ENCODE measurements at places on chromosomes 6 and 20.

DNA sequence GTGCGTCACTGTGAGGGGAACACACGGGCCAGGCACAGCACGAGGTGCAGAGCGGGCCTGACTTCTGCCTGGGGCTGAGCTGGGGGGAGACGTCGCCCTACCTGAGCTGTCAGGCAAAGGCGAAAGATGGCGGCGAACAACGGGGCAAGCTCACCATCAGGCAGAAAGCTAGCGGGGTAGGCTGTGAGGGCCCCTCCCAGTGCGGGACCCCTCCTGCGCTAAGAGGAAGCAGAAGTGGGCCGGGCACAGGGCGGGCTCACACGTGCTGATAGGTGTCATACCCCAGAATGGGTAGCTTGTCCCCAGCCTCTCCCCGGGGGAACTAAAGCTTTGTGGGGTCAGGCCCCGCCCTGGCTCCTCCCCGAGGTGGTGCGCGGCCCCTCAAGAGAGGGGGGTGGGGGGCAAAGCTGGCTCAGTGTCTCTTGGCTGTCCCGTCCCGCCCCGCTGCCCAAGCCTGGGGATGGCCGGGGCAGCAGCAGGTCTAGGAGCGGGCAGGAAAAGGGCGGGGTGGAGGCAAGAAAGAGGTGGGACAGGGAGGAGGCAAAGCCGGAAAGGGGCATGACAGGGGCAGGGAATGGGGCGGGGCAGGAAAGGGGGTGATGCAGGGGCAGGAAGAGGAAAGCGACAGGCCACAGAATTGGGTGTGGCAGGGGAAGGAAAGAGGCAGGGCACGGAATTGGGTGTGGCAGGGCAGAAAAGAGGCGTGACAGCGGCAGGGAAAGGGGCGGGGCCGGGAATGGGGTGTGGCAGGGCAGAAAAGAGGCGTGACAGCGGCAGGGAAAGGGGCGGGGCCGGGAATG, 14.7 kb downstream of the UCKL1 start:
- no peak for DNase-seq

- no peak for DNase-seq
These were observed 43.7 kb upstream of the GABRR1 start for GRCh38 chr6:89260832-89261231.

- DNase-seq, result peak; percentile 61
These were observed 270.3 kb upstream of the ECI2 start for GRCh38 chr6:4405621-4406212.

DNA sequence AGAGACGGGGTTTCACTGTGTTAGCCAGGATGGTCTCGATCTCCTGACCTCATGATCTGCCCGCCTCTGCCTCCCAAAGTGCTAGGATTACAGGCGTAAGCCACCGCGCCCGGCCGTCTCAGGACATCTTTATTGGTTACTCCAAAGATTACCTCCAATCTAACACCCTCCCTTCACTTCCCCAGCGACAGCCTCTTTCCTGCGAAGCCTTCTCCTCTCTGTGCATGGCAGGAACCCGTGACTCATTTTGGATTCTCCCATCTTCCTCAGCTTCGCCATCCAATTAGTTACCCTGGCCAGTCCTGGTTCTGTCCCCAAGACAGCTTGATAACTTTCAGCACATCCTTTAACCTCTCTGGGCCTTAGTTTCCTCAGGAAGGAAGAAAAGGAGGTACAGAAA, 51.3 kb upstream of the TOX2 start:
- no peak for DNase-seq

GRCh38 chr20:61185181-61185580, 66.9 kb upstream of the CDH4 start:
- DNase-seq, result no peak

- DNase-seq, result no peak
These were observed 69.8 kb upstream of the RALGAPA2 start for GRCh38 chr20:20782231-20782630.

DNA sequence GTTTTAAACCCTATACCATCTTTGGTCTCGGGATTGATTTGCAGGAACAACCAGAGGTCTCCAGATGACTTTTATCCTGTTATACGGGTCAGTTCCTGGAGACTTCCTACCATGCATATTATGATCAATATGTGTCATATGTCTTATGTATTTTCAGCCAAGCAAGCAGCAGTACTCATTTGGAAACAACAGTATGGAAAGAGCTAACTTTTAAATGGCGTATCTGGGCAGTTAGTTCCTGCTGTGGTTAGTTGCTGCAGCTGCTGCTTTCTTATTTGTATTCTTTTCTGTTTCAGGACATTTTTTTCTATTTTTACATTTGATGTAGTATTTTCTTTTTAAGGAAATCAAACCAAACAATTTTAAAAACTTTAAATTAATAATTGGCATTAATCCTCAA, 207.5 kb downstream of the MANEA start:
- DNase-seq, result no peak

GRCh38 chr6:29567991-29568390, 8.5 kb upstream of the UBD start:
- DNase-seq, result no peak

GRCh38 chr6:15023448-15023847, 222.4 kb upstream of the JARID2 start:
- no peak for DNase-seq

- no peak for DNase-seq
These were observed 845 bp downstream of the HLA-DPA1 start for GRCh38 chr6:33072508-33073100.

- DNase-seq, result no peak
These were observed 39.7 kb upstream of the HTR1B start for GRCh38 chr6:77502981-77503380.

GRCh38 chr6:5506149-5506548, 244.8 kb downstream of the FARS2 start:
- no peak for DNase-seq

GRCh38 chr6:35415065-35415891, 36.9 kb upstream of the FANCE start:
- no peak for DNase-seq

DNA sequence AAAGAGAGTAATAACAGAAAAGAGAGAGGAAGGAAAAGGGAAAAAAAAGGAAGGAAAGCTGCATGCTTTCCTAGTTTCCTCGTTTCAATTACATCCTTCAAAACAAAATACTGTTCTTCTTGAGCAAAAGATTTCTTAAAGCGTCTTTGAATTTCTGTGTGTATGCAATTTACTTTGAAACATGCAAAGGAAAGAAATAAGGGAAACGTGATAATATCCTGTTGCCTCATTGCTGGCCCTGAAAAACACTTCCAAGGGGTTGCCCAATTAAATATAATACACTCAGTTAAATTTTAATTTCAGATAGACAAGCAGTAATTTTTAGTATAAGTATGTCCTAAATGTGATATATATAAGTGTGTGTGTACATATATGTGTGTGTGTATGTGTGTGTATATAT, 51.2 kb upstream of the TPD52L1 start:
- DNase-seq, result no peak

GRCh38 chr6:157755032-157755745, 67.9 kb upstream of the SNX9 start:
- DNase-seq, result no peak

- DNase-seq, result no peak
These were observed 507.3 kb downstream of the EYS start for GRCh38 chr6:65199683-65200082.

- DNase-seq, result no peak
These were observed 71.2 kb upstream of the SGK1 start for GRCh38 chr6:134389129-134389528.

Measured in left hindlimb (tissue), 1 donor.